ENCODE measurements at places on chromosomes 3 and 15.

GRCh38 chr3:167091226-167091625 lies 288.9 kb downstream of the ZBBX start:
- no peak for DNase-seq

GRCh38 chr15:88504445-88504844 lies 36.9 kb downstream of the MRPS11 start:
- DNase-seq, result no peak

GRCh38 chr3:113495035-113495434 lies 19.9 kb downstream of the SPICE1 start:
- DNase-seq, result peak; percentile 26

GRCh38 chr3:155129396-155129795 lies 49.3 kb downstream of the MME start:
- no peak for DNase-seq

DNA sequence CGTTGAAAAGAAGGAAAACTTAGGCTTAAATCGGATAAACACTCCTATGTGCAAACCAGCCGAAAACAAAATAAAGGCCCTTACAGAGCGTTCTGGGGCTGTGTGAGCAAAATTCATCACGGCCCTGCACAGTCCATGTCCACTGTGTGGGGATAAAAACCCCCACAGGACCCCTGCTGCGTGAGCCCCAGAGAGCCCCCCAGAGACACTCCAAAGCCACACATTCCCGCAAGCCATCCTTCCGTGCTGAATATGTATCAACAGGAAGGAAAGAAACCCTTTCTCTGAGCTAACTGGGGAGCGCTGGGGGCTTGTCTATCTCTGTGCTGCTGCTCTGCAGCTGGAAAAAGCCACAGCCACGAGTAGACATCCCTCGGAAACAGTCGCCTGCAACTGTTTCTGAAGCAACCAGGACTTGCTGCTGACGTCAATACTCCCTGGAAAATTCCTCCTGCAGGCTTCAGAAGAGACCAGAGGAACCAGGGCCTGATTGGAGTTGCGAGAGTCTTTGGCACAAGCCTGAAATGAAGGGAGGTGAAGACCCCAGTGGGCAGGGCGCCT lies 72.7 kb downstream of the NUP210 start:
- no peak for DNase-seq

- DNase-seq, result no peak
Measured at GRCh38 chr15:80778621-80778963, 578 bp upstream of the CEMIP start.

DNA sequence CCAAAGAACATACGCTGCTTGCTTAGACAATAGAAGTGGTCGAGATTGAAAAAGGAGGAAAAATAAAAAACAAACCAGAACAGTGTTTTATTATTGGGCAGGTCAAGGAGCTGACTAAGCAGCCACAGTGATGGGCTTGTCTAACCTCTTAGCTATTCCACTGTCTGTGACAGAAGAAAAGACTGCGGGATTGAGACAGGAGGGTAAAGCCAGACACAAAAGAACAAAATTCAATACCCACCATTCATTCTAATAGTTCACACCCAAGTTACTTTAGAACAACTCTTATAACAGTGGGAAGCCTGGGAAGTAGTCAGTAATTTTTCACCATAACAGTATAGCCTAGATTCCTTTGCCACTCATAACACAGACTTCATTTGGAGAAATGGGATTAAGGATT lies 435.4 kb downstream of the MFSD1 start:
- no peak for DNase-seq

DNA sequence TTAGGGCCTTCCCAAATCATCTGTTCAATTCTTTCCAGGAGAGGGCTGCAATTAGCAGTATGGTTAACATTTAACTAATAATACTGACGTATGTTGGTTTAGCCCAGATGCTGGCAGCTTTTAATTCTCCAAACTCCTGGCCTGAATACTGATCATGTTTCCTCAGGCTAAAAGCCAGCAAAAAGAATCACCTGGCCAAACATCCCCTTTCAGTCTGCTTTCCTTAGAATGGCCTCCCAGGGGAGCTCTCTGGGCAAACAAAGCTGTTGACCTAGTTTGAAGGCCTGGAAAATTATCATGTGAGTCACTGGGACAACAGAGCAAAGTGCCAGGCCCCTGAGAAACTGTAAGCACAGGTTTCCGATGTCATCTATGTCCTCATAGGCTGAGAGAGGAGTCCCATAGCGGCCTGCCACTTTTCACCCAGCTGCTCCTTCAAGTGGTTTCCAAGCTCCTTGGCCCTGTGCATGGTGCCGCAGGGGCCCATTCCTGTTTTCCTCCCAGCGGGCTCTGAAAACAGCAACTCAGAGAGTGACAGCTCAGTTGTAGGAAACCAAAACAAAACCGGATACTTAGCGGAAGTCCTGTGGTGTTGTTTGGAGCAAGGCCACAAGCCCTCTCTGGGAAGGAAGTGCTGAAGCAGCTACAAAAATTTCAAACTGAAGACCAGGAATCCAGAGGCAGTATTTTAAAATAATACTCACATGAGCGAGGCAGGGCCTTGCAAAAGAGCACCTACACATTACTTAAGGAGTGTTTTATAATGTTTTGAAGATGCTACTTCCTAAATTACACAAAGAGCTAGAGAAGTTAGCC lies 36.5 kb upstream of the RAB11A start:
- DNase-seq, result peak; percentile 26

- DNase-seq, result no peak
Measured at GRCh38 chr3:72266016-72266370, 481.0 kb upstream of the PROK2 start.

- no peak for DNase-seq
Measured at GRCh38 chr3:50254577-50255250, 14.2 kb upstream of the SEMA3B start.

DNA sequence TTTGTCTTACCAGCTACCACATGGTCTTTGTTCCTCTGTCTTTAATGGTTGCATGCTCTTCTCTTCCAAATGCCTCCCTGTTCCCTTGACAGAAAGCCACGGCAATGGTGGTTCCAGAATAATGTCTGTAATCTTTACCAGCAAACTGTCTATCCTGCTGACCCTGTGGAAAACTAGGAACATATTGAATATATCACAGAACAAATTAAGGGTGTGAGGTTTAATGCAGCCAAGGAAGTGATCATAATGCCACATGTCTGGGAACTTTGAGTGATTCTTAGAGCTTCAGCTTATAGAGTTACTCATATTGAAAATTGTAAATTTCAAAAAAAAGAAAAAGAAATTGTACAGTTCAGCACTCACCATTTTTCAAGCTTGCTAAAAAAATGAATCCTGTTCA lies 282.9 kb upstream of the RARB start:
- DNase-seq, result no peak

- DNase-seq, result no peak
Measured at GRCh38 chr15:68278595-68279405, 1.3 kb downstream of the FEM1B start.

DNA sequence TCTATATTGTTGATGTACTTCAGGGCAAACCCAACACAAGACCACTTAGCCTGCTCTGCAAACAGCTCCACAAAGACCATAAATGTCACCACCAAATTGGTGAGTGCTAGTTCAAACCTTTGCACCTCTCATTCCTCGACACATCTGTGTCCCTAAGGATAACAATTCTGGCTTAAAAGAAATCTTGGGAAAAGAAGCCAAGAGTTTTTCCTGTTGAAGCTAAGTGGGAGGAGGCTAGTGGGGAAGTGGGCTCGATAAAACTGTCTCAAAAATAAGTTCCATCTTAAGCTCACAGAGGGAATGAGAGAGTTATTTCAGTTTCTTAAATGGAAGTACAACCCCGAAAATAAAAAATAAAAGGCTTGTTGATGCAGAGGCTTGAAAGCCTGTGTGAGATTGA lies 40.4 kb upstream of the PRICKLE2 start:
- no peak for DNase-seq

- no peak for DNase-seq
Measured at GRCh38 chr3:40885430-40885829, 313.9 kb upstream of the CTNNB1 start.

- peak; percentile 57 for DNase-seq
Measured at GRCh38 chr3:143120716-143121240, 1.2 kb downstream of the CHST2 start.

DNA sequence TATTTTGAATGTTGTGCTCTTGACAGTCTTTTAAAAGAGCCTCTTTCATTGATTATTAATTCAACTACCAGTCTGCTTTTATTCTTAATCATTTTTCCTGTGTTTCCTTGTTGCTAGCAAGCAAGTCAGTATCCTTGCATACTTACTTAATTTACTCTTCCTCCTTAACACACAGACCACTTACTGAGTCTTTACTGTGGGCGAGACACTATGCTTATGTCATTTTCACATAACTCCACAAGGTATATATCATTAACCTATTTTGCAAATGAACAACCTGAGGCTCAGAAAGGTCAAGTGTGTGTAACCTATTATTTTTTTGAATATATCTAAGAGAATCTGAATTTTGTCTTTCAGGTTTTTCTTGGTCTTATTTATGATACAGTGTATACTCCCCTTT lies 130.9 kb downstream of the WDR76 start:
- no peak for DNase-seq

GRCh38 chr3:171846597-171846996 lies 3.4 kb downstream of the TMEM212 start:
- DNase-seq, result no peak

- no peak for DNase-seq
Measured at GRCh38 chr15:68984586-68984985, 29.9 kb upstream of the NOX5 start.

DNA sequence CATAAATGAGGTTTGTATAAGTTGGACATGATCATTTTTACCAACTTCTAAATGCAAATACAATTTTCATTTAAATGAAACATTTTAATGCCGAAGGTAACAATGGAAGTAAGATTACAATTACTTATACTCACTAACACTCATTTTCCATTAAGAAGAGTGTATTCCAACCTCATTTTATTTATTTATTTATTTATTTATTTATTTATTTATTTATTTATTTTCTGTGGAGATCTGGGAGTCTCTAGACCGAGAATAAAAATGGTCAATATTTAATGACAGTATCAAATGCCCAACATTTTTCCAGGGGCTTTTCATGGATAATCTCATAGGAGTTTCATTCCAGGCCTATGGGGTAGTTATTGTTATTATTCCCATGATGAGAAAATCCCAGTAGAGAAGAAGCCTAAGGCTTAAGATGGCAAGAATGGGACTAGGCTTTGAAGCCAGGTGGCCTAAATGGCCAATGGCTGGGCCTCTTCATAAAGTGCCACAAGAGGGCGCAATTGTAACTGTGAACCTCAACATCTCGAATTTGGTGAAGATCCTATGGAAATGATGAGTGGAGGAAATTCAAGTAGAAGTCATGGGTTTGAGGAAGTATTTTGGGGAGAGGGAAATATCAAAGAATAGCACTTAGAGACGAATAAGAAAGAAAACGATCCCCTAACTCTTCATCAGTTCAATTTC lies 21.3 kb downstream of the VGLL3 start:
- no peak for DNase-seq

GRCh38 chr3:100928638-100929428 lies 64.4 kb downstream of the ABI3BP start:
- no peak for DNase-seq

GRCh38 chr3:16177962-16178627 lies 3.6 kb downstream of the GALNT15 start:
- DNase-seq, result peak; percentile 63

DNA sequence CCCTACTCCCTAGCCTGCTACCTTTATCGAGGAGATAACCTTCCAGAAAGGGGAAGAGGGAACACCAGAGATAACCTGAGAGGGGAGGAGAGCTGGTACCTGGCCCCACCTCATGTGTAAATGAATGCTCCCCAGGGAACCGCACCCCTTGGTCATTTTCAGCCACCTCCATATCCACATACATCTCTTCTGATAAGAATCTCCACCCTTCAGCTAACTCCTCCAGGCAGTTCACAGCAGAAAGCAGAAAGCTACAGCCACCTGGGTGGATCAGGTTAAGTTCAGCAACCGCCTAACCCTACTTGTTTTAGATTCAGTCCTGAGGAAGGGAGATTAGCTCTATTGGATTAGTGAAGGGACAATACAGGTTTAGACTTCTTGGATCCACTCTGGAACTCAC lies 38.0 kb upstream of the TIMP4 start:
- no peak for DNase-seq

GRCh38 chr3:100252001-100252400 lies 8.8 kb upstream of the TBC1D23 start:
- DNase-seq, result no peak

DNA sequence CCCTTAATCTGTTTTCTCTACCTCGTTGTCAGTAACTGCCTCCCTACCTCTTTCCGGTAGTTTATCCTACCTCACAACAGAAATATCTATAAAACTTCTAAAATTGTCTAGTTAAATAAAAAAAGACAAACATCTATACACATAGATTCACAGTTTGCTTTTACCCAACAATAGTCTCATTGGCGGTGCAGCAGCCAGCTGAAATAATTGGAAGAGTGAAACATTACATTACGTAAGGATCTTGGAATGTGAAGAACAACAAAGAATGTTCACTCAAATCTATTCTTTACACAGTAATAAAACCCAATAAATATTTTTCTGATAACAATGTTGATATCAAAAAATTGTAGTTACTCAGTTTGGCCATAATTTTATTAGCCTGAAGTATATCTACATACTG lies 115.5 kb upstream of the ARPP21 start:
- no peak for DNase-seq
